CD4-positive, alpha-beta T cell treated with Interferon gamma for 1 hour (primary cell): ENCODE measurements at places on chromosomes 12 and 14.

DNA sequence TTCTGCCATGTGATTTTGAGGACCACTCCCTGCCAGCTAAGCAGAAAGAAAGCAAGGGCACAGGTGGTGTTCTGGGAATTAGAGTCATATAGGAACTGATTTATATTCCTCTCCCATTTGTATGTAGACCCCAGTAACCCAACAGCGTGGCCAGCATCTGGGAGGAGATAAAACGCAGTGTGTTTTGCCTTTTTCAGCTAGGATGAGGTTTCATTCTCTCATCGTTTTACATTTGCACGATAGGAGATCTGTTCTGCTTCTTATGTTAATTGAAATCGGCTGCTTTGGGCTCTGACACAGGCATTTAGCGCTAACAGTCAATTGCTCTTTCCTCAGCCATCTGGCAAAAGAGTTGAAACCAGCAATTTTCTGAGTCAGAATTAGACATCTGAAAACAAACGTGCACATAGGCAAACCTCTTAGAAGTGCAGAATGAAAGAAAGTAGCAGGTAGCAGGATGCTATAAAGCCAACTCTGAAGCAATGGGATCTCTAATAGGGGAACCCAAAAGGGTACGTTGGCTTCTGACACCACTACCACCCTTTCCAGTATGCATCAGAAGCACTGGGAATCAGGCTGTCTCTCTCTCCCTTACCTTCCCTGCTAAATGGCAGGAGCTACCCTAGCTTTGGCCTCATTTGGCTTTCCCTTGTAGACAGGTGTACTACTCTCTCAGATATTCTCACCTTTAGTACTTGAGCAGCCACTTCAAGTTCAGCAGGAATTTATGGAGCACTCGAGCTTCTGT lies 219.1 kb downstream of the PHLDA1 start:
- no peak for DNase-seq

- DNase-seq: no peak
These were observed 80.4 kb upstream of the DIO3 start for GRCh38 chr14:101480747-101481530.

DNA sequence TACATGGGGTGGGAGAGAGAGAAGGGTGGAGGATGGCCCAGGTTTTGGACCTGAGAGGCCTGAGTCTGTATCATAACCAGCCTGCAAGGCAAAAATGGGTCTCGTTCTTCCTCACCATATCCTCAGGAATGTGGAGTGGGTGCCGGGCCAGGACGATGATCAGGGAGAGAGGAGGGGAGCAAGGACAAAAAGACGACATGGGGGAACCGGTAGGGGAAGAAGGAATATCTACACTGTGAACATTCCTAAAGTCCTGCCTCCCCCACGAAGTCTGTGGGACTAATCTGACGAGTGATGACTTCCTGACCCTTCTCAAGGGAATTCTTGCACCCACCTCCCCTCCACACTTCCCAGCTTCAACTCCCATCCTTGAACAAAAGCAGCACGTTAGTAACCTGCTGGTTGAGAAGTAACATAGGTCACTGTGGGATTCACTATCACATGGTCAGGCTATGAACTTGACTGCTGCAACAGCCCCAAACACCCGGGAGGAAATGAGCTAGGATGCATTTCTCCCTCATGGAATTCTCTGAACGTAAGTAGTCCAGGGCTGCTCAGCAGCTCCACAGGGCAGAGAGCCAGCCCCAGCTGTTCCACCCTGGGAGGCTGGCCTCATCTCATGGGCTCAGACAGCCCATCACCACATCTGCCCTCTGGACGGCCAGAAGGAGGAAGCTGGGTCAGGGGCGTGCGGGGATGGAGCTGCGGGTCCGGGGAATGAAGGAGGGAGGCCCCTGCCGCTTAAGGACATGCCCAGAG lies 36.8 kb upstream of the VWF start:
- no peak for DNase-seq

GRCh38 chr14:68551045-68551683 lies 241.7 kb downstream of the ZFP36L1 start:
- DNase-seq: no peak

DNA sequence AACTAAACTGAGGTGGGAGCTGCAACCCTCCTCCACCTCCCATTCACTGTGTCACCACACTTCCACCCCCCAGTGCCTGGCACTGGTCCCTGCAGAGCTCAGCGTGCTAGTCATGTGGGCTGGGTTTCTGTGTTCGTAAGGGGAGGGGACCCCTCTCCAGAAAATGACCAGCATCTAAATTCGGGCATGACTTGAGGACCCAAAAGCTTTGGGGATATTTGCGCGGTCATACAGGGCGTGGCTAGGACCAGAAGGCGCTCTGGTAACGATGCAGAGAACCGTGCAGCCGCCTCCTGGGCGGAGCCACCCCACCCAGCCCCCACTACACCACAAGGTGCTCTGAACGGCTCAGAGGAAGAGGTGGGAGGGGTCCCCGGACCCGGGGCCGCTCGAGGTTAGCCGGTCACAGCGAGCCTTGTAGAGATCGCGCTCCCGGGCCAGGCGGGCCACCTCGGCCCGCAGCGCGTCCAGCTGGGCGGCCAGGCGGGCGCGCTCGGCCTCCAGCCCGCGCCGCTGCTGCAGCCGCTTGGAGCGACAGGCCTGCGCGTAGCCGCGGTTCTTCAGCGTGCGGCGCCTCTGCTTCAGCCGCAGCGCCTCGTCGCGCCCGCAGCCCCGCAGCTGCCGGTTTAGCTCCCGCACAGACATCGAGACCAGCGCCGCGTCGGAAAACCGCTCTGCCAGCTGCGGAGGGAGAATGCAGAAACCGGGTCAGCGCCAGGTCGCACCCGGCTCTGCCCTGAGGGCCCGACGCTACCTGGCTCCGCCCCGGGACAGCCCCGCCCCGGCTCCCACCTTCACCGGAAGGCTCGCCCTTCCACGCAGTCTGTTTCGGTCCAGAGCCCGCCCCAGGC lies 9.8 kb downstream of the CPNE6 start:
- peak; percentile 67 for DNase-seq

- DNase-seq: no peak
These were observed 64.4 kb upstream of the PTHLH start for GRCh38 chr12:28036940-28037339.

- DNase-seq: no peak
These were observed 25.6 kb upstream of the GCH1 start for GRCh38 chr14:54928216-54928615.

GRCh38 chr14:99075061-99075460 lies 196.9 kb downstream of the BCL11B start:
- DNase-seq: no peak

- DNase-seq: no peak
These were observed 22.3 kb upstream of the BDKRB1 start for GRCh38 chr14:96233661-96234060.

DNA sequence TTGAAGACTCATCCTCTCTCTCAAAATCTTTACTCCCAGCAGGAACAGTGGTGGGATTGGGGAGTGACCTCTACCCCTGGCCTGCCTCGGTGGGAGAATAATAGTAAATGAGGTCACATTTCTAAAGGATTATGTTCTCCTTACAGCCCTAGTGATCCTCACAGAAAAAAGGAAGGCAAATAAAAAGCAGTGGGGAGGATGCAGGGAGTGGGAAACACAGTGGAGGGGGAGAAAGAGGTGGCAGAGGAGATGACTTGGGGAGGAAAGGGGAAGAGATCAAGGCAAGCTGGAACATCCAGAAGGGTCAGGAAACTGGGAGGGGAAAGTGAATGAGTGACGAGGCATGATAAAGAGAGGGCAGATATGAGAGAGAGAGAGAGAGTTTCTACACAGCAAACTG lies 8.3 kb upstream of the SYNDIG1L start:
- no peak for DNase-seq

DNA sequence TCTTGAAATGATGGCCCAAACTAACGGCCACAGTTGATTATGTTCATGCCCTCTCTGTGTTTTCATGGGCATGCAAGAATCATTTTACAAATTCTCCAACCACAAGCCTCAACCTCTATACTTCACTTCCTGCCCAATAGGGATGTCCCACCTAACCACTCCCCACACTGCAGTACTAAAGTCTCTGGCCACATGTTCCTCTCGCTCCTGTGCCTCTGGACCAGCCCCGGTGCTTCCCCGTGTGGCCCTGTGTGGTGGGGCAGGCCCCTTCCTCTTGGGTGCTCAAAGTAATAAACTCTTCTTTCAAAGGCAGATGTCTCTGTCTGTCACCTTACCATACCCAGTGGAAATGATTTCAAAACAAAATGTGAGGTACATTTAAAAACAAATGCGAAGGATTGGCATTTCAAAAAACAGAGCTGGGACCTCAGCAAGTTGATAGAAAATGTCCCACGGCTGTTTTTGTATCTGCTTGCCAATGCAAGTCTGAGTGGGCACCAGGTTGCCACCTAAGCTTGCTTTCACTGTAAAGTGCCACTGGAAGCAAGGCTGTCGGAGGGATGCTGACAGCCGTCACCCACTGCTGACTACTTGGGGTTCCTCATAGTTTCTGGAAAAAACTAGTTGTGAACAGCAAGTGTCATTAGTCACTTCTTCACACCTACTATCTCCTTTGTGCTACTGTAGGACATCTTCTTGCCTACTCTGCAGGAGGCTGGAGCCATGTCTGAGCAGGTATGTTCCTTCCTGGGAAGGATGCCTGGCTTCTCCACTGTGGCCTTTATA lies 8.2 kb upstream of the SERPINA11 start:
- no peak for DNase-seq

DNA sequence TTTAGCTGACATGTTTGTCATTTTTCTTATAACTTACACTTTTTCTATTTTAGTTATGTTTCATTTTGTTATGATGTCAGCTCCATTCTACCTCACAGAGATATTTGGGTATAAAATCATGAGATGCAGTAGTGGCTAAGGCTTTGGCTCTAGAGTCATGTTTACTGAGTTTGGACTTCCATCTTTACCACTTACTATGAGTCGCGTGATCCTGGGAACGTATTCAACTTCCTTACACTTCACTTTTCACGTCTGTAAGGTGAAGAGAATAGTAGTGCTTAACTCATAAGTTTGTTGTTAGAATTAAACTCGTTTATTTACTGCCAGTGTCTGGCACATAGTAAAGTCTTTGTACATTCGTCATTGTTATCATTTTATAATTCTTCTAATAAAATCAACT lies 126.3 kb downstream of the ERC1 start:
- no peak for DNase-seq

- peak; percentile 49 for DNase-seq
These were observed 13.7 kb downstream of the P2RX4 start for GRCh38 chr12:121223292-121224285.

- DNase-seq: no peak
These were observed 430.3 kb downstream of the RAD51B start for GRCh38 chr14:68249661-68250451.

- DNase-seq: no peak
These were observed 29.3 kb upstream of the CPNE8 start for GRCh38 chr12:38934686-38935085.

GRCh38 chr14:20970647-20970982 lies 15.3 kb downstream of the RNASE2 start:
- no peak for DNase-seq

DNA sequence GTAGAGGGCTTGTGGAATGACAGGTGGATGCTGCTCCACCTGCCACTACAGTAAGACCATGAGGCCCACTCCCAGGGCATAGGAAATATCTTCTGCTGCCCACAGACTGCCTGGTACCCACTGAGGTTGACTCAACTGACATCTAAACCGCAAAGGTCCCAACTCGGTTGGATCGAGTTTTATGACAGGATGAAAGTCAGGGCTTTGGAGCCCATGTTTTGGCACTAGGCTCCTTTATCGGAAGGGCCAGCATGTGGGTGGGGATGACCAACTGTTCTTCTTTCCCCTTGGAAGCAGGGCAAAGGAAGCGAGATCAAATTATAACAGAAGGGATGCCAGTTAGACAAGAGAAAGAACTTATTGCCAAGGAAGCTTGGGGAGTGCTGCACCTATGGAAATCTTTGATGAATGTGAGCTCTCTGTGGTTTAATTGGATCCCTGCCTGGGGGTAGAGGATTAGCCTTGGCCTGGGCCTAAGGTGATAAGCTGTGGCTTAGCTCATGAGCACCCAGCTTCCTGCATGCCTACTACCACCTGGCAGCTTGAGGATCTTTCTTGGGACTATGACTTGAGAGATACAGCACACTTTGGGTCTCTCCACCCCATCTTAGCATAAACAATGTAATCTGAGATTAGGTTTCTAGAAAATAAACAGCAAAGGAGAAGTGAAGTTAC lies 121.8 kb downstream of the KCNA5 start:
- DNase-seq: no peak

GRCh38 chr14:94679106-94679810 lies 67.1 kb downstream of the SERPINA3 start:
- no peak for DNase-seq

DNA sequence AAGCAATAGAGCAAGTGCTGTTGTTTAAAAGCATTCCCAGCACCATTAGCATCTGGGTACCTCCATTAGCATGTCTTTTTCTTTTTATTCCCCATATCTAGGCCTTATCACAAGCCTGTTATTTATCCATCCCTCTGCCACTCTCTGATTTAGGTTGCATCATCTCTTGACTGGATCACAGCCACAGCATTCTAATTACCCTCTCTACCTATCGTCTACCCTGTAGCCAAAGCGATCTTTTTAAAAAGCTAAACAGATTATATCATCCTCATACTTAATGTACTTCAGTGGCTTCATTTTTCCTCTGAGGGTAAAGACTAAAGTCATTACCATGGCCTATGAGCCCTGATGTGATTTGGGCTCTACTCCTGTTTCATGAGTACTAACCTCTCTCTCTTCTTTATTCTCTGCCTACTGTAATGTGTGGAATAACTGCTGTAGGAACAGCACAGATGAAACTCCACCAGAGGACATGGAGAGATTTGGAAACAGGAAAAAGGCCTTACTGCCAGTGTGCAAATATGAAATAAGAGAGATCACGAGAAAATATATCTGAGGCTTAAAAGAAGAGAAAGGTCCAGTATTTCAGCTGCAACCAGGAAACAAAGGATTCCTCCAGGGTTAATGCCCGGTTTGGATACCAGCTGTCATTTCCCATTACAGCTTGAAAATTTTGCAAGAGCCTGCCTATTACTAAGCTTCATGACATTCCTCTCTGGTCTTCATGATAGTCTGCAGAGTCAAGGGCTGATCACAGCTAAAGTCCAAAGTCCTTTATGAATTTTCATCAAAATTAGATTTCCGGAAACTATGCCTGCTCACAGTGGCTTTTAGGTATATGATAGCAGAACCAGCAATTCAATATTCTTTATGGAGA lies 422.5 kb upstream of the PDE3A start:
- no peak for DNase-seq

DNA sequence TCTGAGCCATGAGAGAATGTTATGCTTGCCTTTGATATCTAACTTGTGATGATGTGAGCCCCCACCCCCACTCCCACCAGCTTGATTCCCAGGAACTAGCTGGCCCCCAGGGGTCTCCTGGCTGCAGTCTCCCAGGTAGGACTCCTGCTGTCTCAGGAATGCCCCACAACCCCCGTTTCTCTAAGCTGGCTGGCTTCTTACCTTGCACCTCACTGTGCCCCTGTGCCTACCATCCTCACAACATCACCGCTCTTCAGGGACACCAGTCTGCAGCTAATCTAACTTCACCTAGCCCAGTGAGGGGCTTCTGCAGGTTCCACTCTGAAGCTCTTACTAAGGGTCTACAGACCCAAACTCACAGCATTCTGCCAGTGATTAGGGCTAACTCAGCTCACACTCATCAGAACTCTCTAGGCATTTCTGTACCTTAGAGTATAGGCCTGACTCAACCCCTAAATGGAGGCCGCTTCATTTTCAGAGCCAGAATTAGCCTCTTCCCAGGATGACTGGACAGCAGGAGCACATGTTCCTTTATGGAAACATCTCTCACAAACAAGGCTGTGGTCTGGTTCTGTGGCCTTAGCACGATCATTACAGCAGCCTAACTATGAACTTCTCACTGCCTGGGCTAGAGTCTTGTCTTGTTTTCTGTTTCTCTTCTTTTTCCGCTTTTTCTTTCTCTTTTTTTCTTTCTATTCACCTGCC lies 72.8 kb upstream of the IFNG-AS1 start:
- no peak for DNase-seq
